ENCODE measurements at places on chromosomes 6 and 20.

GRCh38 chr6:25233226-25233625, 45.9 kb upstream of the CARMIL1 start:
- no peak for DNase-seq

DNA sequence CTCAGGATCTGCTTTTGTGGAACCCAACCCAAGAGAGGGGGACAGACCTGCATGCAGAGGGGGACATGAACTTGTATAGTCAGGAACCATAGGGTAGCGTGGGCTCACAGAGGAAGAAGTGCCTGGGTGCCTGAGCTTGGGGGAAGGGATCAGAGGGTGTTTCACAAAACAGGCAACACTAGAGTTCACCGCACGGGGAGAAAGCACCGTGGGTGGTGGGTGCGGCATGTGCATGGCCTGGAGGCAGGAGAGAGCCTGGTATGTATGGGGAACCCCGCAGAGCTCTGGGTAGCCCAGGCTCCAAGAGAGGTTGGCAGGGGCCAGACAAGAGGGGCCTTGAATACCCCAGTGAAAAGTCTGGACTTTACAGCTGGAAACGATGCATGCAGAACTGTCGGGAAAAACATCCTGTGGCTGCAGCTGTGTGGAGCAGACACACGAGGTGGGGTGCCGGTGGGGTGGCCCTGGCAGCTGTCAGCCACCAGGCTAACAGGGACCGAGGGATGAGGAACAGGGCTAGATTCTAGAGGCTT, 6.7 kb upstream of the EMILIN3 start:
- DNase-seq, result no peak

DNA sequence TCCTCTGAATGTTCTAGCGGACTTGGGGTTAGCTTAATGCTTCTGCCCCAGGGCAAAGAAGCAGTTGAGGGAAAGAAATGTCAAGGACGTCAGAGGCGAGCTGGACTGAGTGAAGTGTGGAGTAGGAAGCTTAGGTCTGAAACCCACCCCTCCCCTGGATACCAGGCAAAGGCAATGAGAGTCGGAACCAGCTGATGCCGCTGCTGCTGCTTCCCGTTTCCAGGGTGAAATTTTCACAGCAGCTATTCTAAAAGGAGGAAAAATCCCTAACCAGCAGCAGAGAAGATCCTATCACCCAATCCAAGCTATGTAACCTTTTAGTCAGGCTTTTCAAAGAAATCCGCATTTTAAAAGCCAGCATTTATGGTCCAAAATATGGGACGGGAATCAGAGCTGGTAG, 564.3 kb downstream of the LMBRD1 start:
- no peak for DNase-seq

GRCh38 chr6:161198783-161199460, 74.9 kb downstream of the AGPAT4 start:
- no peak for DNase-seq

GRCh38 chr6:20417819-20418218, 16.1 kb downstream of the E2F3 start:
- no peak for DNase-seq

- DNase-seq, result no peak
Observed at GRCh38 chr6:136860043-136860442, 37.7 kb downstream of the PEX7 start.

DNA sequence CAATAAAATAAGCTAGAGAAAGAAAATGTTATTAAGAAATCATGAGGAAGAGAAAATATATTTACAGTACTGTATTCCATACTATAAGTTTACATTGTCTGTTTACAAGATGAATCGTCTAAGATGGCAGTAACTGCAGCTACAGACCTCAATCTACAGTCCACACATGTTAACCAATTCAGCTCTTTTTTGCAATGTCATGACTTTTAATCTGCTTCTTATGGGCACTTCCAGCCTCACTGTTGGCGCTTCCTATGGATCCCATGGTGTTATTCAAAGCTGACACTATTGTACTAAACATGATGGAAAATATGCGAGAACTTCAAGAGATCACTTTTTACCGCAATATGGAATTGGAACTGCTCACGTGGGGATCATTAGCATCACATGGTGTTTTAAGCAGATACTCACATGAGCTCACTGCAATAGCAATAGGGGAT, 451.5 kb upstream of the CITED2 start:
- DNase-seq, result no peak

DNA sequence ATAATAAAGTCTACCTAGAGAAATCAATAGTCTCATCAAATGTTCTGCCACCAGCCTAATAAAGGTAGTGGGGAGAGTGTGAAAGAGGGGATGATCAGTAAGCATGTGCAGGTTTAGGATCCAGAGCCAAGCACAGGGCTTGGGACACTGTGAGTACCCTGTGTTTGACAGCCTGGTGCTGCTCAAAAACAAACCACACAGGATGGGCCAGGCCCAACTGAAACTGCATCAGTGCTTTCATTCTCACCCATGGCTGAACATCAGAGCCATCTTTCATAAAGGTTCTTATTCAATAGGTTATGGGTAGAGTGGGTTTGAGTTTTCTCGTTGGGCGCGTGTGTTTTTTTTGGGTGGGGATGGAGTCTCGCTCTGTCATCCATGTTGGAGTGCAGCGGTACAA, 87.3 kb upstream of the NHSL1 start:
- no peak for DNase-seq
